ENCODE measurements at places on chromosomes 3 and 15.

- peak; percentile 91 for DNase-seq
These were observed 8.6 kb downstream of the KLHL25 start for GRCh38 chr15:85785887-85786780.

DNA sequence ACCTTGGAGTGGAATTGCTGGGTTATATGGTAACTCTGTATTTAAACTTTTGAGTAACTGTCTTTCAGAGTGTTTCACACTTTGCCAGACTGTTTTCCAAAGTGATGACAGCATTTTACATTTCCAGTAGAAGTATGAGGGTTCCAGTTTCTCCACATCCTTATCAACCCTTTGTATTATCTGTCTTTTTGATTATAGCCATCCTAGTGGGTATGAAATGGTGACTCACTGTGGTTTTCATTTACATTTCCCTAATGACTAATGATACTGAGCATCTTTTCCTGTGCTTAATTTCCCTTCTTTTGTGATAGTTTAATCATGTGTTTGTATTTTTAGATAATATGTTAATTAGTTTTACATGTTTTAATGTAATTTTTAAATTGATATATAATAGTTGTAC lies 138.1 kb upstream of the DAZL start:
- no peak for DNase-seq

GRCh38 chr3:70085613-70086012 lies 86.1 kb downstream of the SAMMSON start:
- DNase-seq, result no peak

GRCh38 chr3:45269952-45270351 lies 43.9 kb upstream of the TMEM158 start:
- DNase-seq, result no peak

- DNase-seq, result no peak
These were observed 29.3 kb upstream of the TPM1 start for GRCh38 chr15:63013052-63013808.

DNA sequence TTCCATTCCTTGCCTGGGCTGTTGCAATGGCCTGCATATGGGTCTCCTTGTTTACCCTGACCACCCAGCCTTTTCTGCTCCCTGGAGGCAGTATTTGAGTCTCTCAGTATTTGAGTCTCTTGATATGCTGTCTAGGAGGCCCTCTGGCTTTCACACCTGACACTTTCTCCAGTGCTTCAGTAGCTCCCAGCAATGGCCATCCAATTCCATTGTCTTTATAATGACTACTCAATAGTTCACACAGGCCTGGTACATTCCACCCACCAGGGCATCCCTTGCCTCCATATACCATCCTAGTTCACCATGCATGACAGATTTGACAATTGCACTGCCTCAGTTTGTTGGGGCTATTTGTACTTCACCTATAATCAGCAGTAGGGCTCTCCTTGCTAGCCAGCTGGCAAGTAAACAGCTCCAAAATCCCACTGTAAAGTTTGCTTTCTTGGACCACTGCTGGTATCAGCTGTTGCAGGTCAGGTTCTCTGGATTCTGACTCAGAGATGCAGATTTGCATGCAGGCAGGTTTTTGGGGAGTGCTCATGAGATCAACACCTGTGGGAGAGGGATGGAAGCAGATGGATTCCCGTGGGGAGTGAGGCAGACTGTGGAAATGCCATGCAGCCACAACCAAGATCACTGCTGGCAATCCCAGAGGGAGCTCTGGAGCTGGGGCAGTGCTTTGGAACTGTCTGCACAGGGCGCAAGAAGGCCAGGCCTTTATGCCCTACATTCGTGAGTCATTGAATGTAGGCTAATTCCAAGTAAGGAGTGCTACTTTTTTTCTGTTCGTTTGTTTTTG lies 19.1 kb upstream of the XIRP1 start:
- DNase-seq, result no peak

DNA sequence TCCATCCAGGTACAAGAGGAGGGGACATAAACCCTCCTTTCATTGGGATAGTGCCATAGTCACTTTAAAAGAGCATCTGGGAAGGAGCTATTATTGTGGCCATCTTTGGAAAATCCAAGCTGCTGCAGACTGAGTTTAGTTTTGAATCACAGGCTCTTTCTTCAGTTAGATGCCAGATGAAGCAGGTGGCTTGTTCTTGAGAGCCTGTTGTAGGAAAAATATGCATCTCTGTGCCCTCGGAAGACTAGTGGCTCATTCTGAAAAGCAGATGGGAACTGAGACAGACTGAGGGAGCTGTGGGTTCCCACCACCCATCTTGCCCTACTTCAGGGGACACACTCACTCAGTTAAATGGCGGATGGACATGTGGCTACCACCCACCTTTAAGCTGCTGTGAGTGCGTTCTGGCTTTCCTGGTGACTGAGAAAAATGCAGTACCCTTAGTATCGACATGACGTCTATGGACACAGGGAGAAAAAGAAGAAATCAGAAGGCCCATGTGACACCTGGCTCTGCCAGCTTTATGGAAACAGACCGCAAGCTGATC lies 50.2 kb downstream of the RARB start:
- DNase-seq, result no peak

DNA sequence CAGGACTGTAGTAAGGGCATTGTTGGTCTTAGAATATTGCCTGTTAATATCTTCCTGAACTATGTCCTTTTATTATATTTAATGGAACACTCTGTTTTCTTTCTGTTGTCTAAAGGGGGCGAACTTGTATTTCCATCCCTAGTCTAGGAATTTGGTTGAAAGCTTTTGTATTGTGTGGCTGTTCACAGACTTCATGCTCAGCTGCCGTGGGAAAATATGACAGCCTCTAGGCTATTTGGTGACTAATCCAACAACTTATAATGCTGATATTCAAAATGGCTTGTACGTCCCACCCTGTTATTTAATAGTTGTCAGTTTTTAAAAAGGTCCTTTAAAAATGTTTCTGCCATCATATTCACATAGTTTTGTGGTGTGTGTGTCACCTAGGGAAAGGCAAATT lies 202.6 kb downstream of the KLHL25 start:
- no peak for DNase-seq
